ENCODE measurements at places on chromosomes 16 and 17. TPM values are rescaled to one million over a fixed set of nuclear protein-coding genes. Genes with fewer than 3 reads are reported as not detected.
A peak's percentile ranks its signal among the peaks of the same experiment; 100 is the strongest.

Gene ATP1B2
- total RNA-seq: not detected

Gene TBX2
- 0.09 TPM for total RNA-seq

Gene KRTAP1-3
- total RNA-seq: not detected

Gene RNU2-1
- total RNA-seq: 3,690 TPM

DNA sequence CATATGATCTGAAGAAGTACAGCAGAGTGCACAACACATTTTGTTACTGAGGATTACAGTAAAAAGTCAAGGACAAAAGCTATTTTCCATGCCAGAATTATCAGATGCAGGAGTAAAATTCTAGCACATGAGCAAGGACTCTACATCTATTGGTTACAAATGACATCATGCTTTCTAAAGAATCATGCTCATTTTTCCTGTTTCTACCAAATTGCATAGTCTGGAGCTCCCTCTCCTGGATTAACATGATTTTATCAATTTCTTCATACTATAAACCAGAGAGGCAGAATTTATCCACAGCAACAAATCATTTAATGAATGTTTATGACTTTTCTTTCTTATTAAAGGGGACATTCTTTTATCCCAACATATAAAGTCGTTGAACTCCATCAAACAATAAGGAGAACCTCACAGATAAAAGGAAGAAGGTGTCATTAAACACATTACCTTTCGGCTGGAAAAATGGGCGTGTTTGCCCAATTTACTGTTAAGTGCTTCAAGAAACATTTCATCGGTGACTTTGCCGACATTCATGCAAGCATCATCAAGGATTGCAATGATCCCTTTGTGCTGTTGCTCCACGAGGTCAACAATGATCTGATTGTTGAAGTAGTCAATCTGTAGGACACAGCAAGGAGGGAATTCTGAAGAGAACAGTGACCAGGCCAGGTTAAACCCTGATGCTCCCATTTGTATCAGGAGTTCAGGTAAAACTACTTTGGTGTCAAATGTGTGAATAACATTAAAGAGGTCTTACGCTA, 121.7 kb downstream of the MYO1D start:
- H3K4me1 ChIP-seq: no peaks in the 10 kb centered on the region
- H3K27ac ChIP-seq: no peak overlapping the region
- H3K4me3 ChIP-seq: no peak overlapping the region
- no peaks in the 10 kb centered on the region for H3K36me3 ChIP-seq
- no peaks in the 10 kb centered on the region for H3K27me3 ChIP-seq

GRCh38 chr17:63120406-63120805, 154.4 kb downstream of the TANC2 start:
- H3K36me3 ChIP-seq: no peaks in the 10 kb centered on the region
- H3K4me1 ChIP-seq: no peaks in the 10 kb centered on the region
- H3K27me3 ChIP-seq: no peaks in the 10 kb centered on the region
- H3K4me3 ChIP-seq: no peak overlapping the region
- DNase-seq: no peak

- DNase-seq: no peak
- H3K27ac ChIP-seq: no peak overlapping the region
- no peak overlapping the region for H3K4me3 ChIP-seq
- no peaks in the 10 kb centered on the region for H3K27me3 ChIP-seq
- H3K4me1 ChIP-seq: no peaks in the 10 kb centered on the region
These were observed 289.0 kb upstream of the XYLT1 start for GRCh38 chr16:17759451-17760390.

- H3K27me3 ChIP-seq: no peaks in the 10 kb centered on the region
- no peak for DNase-seq
These were observed 107.4 kb upstream of the CRHR1 start for GRCh38 chr17:45676695-45677094.

GRCh38 chr17:50499721-50500120, 8.5 kb upstream of the MYCBPAP start:
- H3K27ac ChIP-seq: no peak overlapping the region
- H3K4me3 ChIP-seq: no peak overlapping the region
- DNase-seq: no peak
- H3K4me1 ChIP-seq: no peaks in the 10 kb centered on the region
- H3K36me3 ChIP-seq: no peaks in the 10 kb centered on the region

GRCh38 chr17:10357768-10358167, 15.0 kb downstream of the MYH13 start:
- no peaks in the 10 kb centered on the region for H3K27me3 ChIP-seq
- no peaks in the 10 kb centered on the region for H3K36me3 ChIP-seq
- no peak overlapping the region for H3K4me3 ChIP-seq
- no peak overlapping the region for H3K27ac ChIP-seq
- DNase-seq: peak; percentile 44

DNA sequence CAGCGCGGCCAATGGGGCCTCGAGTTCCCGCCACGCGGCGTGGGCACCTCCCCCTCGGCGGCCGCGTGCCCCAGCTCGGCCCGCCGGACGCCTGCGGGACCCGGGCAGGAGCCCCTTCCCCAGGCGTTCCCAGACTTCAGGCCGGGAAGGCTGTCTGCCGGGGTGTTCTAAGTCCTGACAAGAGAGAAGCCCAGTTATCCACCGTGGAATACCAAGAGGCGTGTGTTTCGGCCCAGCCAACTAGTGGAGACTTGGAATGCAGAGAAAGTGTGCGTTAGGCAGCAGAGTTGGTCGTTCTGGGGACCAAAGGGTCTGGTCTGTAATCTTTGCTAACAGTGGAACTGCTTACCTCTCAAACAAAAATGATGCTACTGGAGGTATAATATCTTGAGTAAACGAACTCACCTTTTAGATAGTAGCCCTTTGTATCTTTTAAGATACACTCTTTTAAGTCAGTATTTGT, 251 bp upstream of the HSF5 start:
- peaks cover 9% of the 10 kb centered on the region for H3K4me1 ChIP-seq
- H3K36me3 ChIP-seq: peaks cover 23% of the 10 kb centered on the region
- DNase-seq: no peak
- H3K27me3 ChIP-seq: no peaks in the 10 kb centered on the region
- no peak overlapping the region for H3K4me3 ChIP-seq

DNA sequence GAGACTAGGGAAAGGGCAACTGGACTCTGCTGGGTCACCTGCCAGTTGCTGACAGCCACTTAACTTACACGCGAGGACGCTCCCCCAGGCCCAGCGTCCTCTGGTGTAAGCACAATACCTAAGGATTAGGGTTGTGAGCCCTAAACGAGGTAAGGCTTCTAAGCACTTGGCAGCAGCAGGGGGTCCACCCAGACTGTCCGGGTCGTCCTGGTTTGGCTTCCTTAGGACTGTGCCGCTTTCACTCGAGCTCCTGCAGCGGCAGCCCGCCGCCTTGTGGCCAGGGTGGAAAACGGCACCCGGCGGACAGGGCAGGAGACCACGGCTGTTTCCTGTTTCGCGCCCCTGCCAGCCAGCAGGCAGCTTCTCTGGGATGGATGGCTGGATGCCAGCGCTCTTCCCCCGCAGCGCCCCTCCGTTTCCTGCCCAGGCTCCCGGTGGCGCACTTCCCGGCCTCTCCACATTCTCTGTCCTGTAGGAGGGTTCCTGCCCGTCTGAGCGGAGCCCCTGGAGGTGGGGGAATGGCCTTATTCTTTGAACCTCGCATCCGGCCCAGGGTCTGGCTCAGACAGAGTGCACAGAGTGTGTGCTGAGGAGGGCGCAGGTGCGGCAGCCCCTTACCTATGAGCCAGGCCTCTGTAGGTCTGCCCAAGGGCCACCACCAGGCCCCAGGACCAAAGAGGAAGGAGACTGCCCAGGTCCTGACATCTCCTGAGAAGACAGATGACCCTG, 47.0 kb upstream of the AMZ2 start:
- DNase-seq: peak; percentile 74
- peaks cover 27% of the 10 kb centered on the region for H3K27me3 ChIP-seq
- peaks cover 60% of the 10 kb centered on the region for H3K4me1 ChIP-seq
- no peak overlapping the region for H3K27ac ChIP-seq
- peak overlapping the region; percentile 37 for H3K4me3 ChIP-seq

DNA sequence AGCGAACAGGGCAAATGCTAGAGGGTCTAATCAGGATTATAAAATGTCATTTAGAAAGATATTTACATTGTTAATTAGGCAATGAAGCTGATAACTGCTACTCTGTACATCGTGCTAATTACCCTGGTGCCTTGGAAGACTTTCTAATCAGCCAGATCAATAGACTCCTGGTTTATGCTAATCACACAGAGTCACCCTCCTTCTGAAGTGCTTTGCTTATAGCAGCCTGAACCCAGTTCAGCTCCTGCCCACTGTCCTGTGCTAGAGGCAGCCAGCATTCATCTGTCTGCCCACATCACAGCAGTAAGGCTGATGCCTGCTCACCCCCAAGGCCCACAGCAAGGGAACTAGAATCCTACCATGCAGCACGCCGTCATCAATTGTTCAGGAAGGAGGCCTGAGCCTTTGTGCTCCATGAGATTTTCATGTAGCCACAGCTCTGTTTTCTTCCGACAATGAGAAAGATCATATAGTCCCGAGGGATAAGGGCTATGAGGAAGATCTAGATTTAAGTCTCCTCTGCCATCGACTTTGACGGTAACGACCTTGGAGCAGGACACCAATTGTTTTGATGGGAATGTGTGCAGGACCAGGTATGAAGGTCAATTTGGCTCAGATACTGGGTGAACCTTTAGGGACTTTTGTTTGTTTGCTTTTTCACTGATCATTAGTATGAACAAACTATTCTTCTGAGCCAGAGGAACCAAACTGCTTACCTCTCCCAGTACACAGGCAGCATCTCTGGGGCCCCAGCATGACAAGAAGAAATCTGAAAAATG, 12.5 kb upstream of the LYRM9 start:
- no peak for DNase-seq
- no peak overlapping the region for H3K4me3 ChIP-seq
- H3K27ac ChIP-seq: no peak overlapping the region
- no peaks in the 10 kb centered on the region for H3K4me1 ChIP-seq
- peaks cover 3% of the 10 kb centered on the region for H3K27me3 ChIP-seq
- H3K36me3 ChIP-seq: no peaks in the 10 kb centered on the region

DNA sequence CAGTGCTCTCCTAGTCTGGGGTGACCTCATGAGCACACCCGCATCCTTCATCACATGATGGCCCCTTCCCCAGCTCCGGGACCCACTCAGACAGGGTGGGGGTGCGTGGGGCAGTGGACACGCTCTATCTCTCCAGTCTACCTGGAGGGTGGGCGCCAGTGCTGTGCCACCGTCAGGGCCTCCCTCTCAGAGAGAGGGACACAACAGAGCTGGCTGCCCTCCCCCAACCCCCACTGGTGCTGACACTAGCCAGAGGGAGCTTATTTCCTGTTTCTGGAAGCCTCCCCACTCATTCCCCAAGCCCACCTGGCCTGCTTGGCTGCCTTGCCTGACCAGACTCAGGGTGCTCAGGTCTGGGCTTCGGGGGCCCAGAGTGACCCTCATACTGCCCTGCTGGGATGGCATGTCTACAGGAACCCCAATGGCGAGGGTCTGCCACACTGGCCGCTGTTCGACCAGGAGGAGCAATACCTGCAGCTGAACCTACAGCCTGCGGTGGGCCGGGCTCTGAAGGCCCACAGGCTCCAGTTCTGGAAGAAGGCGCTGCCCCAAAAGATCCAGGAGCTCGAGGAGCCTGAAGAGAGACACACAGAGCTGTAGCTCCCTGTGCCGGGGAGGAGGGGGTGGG, 8.2 kb downstream of the CES2 start:
- H3K36me3 ChIP-seq: peaks cover 36% of the 10 kb centered on the region

DNA sequence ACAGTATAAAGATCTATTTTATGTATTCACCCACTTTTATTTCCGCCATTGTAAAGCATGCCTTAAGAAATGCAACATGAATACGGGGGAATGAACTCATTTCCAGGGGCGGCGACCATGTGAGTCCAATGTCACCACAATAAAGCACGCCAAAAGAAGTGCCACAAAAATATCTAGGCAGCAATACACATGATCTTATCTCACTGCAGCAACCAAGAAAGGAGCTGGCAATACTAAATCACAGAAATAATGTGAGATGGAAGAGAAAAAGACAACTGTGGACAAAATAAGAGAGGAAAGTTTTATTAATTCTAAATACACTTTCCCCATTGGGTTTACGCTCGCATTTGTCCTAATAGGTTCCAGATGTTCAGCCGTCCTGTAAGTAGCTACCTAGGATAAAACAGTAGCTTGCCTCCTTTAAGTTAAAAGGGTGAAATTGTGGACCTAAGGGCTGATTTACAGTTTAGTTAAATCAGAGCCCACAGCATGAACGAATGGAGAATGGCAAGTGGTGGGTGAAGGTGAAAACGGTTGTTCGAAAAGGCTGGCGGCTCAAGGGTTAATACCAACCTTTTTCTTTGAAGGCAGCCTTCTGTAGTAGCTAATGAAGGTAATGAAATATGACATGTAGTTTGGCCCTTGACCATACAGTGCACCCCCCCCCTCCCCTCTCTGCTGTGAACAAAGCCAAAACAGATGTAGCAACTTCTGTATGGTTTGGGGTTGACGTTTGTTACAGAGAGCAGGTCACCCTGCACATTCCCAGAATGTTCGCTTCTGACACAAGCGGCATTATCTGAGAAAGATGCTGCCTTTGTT, 504.2 kb upstream of the PSMD7 start:
- H3K4me1 ChIP-seq: no peaks in the 10 kb centered on the region
- H3K27me3 ChIP-seq: no peaks in the 10 kb centered on the region
- no peak overlapping the region for H3K27ac ChIP-seq
- H3K36me3 ChIP-seq: no peaks in the 10 kb centered on the region
- no peak overlapping the region for H3K4me3 ChIP-seq

DNA sequence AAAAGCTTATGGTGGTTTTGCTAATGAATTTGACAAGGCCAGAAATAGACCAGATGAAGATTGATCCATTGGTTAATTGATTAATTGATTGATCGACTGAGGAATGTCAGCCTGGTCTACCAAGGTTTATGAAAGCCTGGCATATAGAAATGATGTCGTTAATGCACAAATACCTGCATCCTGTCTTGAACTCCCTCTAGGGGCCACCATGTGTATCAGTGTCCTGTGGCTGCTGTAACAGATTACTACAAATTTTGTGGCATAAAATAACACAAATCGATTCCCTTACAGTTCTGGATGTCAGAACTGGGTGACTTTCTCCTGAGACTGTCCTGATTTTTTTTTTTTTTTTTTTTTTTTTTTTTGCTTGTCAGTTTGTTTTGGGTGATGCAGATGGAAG, 553.2 kb downstream of the MAF start:
- H3K4me1 ChIP-seq: peaks cover 13% of the 10 kb centered on the region
- no peak overlapping the region for H3K27ac ChIP-seq
- no peak overlapping the region for H3K4me3 ChIP-seq
- H3K27me3 ChIP-seq: no peaks in the 10 kb centered on the region
- peak; percentile 54 for DNase-seq

- H3K27ac ChIP-seq: no peak overlapping the region
- no peak for DNase-seq
- H3K27me3 ChIP-seq: no peaks in the 10 kb centered on the region
- H3K4me1 ChIP-seq: no peaks in the 10 kb centered on the region
- H3K36me3 ChIP-seq: no peaks in the 10 kb centered on the region
- H3K4me3 ChIP-seq: no peak overlapping the region
These were observed 65.9 kb upstream of the HLF start for GRCh38 chr17:55198690-55199370.

Measured in natural killer cell (primary cell).